ENCODE measurements at places on chromosomes 11 and 22.

- no peak for DNase-seq
Measured at GRCh38 chr11:117731722-117732290, 65.2 kb downstream of the DSCAML1 start.

DNA sequence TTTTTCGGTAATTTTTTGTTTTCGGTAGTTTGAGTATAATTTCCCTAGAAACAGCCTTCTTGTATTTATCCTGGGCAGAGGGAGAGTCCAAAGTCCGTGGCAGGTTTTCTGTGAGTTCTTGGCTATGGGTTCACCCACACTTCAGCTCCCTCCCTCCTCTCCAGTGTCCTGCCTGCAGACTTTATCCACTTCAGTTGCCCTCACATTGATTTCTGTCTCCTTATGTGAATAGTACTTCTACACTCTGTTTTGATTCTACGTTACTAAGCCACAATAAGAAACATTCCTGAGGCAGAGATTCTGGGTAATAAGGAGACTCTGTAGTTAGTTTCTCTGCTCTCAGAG is 868.6 kb downstream of the METTL15 start:
- DNase-seq = no peak

GRCh38 chr11:21511835-21512440 is 680.9 kb upstream of the ANO5 start:
- no peak for DNase-seq

DNA sequence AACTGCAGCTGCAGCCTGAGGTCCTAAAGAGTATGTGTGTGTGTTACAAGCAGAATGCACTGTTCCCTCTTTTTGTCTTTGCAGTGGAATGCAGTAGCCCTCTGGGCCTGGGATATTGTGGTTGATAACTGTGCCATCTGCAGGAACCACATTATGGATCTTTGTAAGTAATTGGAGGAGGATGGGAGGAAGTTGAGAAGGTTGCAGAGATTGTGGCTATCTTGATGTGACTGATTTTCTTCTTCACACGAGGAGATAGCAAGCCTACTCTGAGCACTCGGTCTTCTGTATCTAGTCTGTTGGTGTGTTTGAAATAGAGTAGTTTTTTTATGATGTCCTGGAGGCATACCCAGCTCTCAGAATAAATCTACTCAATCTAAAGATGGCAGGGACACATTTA is 2.3 kb downstream of the RBX1 start:
- no peak for DNase-seq

- no peak for DNase-seq
Measured at GRCh38 chr11:131042041-131042390, 125.7 kb upstream of the SNX19 start.

DNA sequence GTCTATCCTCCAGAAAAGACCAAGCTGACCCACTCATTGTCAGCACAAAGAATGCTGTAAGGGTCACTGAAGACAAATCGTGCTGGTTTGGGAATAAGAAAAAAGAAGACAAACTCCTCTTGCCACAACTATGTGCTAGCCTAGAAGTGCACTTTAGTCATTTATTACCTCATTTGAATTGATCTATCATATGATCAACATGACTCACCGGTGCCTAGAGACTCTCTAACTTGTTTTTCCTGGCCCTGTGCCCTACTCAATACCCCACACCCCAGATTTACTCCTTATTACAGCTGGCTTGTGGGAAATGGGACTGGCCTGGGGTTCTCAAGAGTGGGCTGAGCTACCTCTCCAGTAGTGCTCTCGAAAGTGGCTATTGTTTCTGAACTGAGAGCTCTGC is 35.9 kb upstream of the HORMAD2 start:
- DNase-seq = no peak

DNA sequence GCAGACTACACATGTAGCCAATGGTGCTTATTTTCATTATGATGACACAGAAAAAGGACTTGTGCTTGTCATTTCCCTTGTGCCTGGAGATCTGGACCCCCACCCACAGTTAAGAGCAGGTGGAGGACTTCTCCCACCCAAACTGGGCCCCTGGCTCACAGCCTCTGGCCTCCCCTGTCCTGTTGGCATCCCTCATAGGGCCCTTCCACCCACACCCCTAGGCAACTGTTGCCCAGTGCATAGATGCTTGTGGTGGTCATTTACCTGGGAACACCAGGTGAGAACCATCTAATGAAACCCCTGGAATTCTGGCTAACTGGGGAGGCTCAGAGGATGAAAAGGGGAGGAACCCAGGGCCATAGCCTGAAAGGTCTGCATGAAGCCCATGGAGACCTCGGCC is 355.9 kb downstream of the BUD13 start:
- DNase-seq = no peak

DNA sequence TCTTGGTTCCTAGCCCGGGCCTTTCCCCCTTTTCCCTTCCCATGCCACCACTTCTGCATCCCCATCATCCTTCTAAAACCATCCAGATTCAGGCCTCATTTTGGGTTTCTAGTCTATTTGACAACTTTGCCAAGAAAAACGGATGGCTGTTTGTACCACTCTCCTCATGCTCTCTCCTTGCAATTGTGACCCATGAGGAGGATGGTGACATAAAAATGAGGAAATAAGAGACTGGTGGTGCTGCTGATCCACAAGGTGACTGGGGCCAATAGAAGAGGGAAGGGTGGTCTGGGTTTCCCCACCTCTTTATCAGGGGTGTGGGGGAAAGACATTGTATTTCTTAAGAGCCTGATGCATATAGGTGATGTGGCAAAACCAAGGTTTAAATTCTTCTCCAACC is 1.0 kb downstream of the MS4A4A start:
- no peak for DNase-seq

- DNase-seq = no peak
Measured at GRCh38 chr11:107040433-107041087, 22.3 kb upstream of the GUCY1A2 start.

DNA sequence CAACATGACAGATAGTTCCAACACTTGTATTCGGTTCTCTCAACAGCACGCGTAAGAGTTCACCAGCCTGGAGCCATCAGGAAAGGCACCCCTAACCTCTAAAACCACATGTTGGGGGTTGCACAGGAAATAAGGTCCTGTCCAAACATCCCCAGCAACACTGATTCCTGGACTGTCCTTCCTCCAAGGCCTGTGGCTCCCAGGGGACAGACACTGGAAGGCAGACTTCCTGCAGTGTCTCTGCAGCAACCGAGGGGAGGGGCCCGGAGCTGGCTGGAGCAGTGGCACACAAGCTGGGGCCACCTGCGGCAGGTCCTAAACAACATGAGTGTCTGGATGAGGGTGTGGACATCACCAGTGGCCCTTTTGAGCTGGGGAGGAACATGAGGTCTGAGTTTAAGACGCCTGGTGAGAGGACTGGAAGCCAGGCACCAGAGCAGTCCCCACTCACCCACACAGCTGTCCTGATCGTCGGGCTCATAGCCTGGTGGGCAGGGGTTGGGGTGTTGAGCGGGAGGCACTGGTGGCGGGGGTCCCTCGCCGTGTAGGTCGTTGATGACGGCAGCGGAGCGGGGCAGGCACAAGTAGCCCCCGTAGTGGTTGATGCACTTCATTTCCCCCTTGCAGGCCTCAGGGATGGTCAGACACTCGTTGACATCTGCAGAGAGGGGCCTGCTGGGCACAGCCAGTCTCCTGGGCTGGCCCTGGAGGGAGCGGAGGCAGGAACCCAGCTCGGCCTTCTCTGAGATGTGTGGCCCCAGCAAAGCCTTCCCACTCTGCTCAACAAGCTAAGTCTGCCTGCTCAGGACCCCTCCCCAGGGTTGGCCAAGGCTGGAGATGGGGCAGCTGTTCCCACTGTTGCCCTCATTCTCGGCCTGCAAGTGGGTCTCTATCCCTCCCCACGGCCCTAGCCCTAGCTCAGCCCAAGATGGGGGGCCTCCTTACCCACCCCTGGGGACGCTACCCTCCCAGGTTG is 1.6 kb downstream of the EFEMP2 start:
- DNase-seq = no peak
